Omental fat pad (tissue), 4 donors: ENCODE measurements at places on chromosomes 13 and 19. TPM values are rescaled to one million over a fixed set of nuclear protein-coding genes. Genes with fewer than 3 reads are reported as not detected.

DNA sequence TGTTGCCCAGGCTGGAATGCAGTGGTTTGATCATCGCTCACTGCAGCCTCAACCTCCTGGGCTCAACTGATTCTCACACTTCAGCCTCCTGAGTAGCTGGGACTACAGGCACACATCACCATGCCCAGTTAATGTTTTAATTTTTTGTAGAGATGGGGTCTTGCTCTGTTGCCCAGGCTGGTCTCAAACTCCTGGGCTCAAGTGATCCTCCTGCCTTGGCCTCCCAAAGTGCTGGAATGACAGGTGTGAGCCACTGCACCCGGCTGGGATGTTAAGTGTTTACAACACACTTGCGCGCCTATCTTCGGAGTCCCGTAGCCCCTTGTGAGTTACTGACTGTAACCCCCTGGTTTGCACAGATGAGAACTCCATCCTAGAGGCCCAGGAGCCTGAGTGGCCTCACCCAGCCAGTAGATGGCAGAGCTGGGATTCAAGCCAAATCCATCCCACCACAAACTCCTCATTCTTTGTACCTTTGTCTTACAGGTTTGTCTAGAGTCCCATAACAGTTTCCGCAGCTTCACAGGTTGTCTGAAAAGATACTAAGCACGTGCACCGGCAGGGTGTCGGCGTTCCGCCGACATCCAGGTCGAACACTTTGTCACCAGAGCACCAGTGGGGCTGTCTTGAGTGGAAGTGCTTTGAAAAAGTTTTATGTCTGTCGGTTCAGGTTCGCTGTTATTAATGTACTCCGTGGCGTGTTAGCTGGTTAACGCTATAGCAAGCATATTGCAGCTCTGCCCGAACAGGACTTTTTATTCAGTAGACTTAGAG, 14.7 kb downstream of the MAG start:
- DNase-seq, result no peak

DNA sequence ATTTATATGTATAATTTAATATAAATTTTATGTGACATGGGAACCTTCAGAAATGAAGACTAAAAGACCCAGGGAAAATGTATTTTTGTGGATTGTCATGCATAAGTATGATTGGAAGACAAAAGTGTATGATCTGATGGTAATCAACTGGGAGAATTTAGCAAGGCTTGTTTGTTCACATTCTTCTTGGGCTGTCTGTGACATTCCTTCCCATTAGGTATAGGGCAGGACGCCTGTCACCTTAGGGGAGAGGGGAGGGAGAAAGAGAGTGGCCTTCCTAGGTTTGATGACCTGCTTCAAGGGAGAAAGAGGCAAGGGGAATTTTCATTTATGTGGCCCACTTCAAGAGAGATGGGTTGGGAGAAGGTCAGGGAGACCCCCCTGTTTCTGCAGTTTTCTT, 22.4 kb downstream of the PIBF1 start:
- DNase-seq, result no peak

DNA sequence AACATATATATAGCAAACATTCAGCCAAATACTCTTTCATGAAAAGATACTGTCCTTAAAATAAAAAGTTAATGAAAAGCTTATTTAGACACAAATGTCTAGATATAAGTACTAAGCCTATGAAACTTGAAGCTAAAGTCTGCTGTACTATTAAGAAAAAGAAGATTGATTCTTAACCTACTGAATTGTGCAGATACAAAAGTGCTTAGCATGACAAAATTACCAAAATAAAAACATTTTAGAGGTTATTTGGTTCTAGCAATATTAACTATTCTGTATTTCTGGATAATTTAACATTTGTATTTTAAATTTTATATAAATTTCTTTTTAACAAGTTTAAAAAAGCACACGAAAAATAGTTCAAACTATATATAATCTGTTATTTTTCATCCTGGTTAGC, 8.8 kb downstream of the RNF6 start:
- no peak for DNase-seq

The FREM2 gene
- 1.3 TPM for total RNA-seq

DNA sequence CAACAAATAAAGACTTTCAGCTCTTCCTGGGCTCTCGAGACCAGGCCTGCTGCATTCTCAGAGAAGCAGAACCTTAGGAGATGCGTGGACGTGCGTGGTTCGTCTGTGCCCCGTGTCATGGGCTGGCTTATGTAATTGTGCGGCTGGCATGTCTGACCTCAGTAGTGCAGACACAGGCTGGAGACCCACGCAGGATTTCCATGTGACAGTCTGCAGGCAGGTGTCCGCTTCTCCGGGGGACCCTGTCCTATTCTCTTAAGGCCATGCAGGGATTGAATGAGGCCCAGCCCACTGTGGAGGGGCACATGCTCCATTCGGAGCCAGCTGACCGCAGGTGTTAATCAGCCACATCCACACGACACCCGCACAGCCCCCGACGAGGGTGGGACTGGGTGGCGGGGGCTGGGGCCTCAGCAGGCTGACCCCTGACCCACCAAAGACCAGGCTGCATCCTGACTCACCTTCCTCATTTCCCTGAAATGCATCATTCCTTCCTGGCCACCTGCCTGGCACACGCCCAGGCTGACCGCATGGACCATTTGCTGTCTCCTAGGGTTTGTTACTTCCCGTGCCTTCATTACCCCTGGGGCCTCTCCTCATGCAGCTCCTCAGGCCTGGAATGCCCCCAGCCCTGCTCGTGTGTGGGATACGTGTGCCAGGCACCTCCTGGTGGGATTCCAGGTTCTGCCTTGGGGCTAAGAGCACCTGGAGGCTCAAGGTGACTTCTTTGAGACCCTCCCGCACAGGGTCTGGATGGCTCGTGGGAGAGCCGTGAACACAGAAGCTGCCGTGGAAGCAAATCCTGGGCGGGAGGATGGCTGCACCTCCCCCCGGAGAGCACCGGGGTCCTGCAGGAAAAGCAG, 10.7 kb upstream of the MCF2L start:
- no peak for DNase-seq

GRCh38 chr19:34402074-34402600, 2.1 kb upstream of the PDCD2L start:
- no peak for DNase-seq

GRCh38 chr13:92103689-92104153, 705.3 kb downstream of the GPC5 start:
- DNase-seq, result no peak

The MUC16 gene
- 129 TPM for total RNA-seq

The ZNF442 gene
- 2.7 TPM for total RNA-seq

DNA sequence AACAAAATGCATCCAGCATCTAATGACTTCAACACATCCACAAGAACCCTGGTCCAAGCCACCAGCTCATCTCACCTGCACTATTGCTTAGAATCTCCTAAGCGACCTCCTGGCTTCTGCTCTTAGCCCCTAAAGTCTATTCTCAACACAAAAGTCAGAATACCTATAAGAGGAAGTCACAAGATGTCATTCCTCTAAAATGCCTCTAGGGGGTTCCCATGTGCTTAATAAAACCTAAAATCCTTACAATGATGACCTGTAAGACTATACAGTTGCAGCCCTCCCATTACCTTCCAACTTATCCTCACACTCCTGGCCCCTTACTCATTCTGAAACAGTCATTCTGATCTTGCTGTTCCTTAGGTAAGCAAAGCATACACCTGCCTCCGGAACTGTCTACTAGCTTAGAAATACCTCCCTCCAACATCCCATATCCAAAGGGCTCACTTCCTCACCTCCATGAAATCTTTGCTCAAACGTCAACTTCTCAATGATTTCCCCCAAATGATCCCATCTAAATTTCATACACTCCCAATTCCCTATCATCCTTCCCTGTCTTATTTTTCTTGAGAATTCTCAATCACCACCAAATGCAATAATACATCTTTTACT, 10.0 kb downstream of the ATP7B start:
- DNase-seq, result no peak

GRCh38 chr13:109586509-109587346, 199.7 kb downstream of the IRS2 start:
- DNase-seq, result no peak

The RCBTB2 gene
- 14.7 TPM for total RNA-seq

- DNase-seq, result no peak
Observed at GRCh38 chr19:37583340-37583739, 11.3 kb downstream of the ZNF571 start.

The FCAR gene
- 5.5 TPM for total RNA-seq

DNA sequence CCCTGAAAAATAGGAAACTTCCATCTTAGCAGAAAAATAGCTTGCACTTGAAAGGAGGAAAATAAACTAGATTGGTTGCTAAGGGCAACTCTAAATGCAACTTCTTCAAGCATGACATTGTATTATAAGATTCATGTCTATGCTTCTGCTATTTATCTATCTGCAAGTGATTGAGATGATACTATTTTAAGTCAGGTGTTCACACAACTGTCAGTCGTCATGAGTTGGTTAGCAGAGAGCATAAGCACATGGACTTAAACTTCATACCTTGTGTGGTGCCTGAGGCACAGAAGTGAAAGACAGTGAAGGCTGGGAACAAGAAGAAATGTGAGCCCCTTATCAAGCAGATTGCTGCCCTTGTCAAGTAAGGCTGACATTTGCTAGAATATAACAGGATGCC, 82.9 kb downstream of the SLITRK5 start:
- DNase-seq, result no peak

The AMER2 gene
- not detected for total RNA-seq

DNA sequence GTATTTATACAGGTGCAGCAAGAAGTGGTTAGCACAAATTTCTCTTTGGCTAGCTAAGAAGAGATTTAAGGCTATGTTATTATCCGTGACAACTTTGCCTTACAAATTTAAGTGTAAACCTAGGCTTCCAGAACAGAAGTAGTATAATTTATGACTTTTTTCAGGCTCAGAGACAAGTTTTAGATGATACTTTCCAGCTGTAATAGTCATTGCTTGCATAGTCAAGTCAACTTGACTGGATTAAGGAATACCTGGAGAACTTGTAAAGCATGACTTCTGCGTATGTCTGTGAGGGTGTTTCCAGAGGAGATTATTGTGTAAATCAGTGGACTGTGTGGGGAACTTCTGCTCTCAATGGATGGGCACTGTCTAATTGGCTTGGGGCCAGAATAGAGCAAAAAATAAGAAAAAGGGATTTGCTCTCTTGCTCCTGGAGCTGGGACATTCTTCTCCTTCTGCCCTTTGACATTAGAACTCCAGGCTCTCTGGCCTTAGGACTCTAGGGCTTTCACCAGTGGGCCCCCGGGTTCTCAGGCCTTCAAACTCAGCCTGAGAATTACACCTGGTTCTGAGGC, 33.0 kb downstream of the CYSLTR2 start:
- no peak for DNase-seq
